Thoracic aorta (tissue), 2 donors: ENCODE measurements at places on chromosomes 7 and 10.

DNA sequence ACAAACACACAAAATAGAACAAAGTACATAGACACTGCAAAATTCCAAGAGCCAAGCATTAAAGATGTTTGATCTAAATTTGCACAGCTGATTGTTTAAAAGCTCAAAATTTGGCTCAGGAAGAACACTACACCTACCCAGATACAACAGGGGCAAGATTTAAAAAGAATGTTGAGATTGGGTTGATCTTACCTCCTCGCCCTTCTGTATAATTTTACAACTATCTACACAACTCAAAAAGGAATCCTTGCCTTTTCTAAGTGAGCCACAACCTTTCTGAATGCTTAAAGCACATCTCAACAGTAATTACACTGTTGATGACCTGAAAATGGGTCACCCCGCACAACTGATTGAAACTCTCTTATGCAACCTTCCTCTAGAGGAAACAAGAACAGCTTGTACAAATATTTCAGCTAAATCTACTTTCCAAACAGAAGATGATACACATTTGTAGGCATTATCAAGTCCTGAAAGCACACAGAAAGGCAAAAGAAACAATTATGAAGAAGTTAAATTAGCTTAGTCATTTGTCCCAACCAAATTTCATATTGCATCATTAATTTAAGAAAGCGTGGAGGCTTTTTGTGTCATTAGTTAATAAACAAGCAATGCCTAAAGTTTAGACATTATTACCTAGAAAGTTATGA, 75.5 kb downstream of the UBE2H start:
- DNase-seq = no peak

DNA sequence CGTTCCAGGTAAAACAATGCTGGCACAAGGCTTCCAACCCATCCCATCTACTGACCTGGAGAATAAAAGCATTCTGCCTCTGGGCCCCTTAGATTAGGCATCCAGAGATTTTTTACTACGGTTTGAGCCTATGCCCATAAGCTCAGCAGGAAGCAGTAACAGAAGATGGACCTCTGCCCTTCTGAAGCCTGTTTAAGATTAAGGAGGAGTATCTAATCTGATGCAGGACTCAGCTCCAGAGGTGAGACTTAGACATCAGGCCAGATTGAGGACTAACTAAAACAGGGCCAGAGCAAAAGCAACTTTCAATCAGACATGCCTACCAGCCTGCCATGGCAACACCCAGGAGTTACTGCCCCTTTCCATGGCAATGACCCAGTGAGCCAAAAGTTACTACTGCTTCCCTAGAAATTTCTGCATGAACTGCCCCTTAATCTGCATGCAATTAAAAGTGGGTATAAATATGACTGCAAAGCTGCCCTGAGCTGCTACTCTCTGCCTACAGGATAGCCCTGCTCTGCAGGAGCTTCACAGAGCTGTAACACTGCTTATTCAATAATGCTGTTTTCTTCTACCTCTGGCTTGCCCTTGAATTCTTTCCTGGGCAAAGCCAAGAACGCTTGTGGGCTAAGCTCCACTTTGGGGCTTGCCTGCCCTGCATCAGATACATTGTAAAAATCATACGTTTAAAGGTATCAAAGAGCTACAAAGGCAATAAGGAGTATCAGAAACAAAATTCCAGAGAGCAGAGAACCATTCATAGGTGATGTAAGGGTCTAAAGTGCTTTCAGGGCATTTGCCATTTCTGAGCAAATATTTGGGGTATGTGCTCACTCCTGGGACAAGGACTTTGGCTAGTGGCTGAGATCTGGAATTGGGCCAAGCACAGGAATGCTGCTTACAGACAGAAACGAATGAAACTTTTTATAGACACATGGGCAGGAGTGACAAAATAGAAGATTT, 25.0 kb upstream of the CNNM1 start:
- DNase-seq = no peak

- DNase-seq = no peak
Measured at GRCh38 chr7:108541478-108541877, 15.5 kb upstream of the PNPLA8 start.

DNA sequence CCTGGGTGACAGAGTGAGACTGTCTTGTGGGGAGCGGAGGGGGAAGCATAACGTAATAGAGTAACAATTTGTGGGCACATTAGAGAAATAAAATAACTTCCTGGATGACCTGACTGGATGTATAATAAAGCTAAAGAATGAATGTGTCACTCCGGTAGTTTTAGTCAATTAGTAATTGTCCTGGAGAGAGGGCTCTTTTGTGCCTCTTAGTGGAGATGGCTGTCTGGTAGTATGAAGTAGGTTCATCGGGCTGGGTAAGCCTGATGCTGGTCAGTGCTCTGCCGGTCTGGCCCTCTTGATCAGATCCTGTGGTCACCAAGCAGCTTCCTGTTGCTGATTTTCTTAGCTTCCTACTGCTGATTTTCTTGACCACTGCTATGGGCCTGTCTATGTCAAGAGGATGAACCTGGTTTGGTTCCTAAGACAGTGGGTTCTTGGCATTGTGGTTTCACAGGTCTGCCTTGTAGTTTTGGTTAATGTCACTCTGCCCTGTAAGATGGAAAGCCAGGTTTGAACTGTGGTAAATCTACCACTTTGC, 34.1 kb downstream of the ZRANB1 start:
- DNase-seq = no peak

DNA sequence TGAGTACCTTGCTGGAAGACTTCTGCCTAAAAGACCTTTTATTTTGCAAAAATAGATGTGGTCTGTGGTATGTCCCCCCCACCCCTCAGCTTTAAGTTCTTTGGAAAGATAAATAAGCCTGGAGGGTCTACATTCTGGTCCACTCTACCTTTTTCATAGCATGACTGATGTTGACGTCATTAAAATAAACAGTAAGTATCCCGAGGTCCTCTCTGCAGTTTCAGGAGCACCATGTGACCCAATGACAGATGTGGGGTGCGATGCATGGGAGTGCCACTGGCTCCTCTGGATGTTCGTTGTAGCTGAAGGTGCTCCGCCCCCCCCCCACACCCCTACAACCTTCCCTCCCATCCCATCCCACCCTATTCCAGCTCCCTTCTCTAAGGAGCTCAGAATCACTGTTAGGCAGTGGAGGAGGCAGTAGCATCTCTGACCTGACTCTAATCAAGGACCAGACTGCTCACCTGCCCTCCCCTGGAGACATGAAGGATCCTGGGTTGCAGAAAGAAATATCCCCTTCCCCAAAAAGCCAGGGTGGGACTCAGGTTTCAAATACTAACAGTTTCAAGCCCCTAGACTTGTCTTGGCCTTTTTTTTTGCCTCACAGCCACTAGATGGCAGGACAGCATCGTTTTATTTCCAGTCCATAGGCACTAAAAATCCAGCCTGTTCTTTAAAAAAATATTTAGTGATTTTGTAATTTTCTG, 25.1 kb downstream of the CASP7 start:
- no peak for DNase-seq

- no peak for DNase-seq
Measured at GRCh38 chr10:95208702-95209391, 14.8 kb downstream of the ACSM6 start.

DNA sequence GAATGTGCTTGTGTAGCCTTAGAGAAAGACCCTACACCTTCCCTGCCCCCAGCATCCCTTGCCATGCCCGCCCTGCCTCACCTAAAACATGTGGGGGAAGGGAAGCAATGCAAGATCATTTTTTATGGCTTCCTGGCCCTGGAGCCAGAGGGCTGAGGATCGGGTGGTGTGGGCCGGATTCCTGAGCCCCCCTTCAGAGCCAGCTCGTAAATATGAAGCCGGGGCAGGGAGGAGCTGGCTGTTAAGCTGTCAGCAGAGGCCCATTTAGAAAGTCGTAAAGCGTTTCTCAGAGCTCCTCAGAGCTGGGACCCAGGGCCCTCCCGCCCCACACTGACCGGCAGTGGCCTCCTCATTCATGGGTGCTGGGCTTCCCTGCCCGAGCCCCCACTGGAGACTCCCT, 23.9 kb downstream of the UNC5B start:
- no peak for DNase-seq

GRCh38 chr7:45138433-45139267, 18.9 kb upstream of the RAMP3 start:
- DNase-seq = no peak

- no peak for DNase-seq
Measured at GRCh38 chr10:76282061-76283025, 850.9 kb downstream of the LRMDA start.

- DNase-seq = no peak
Measured at GRCh38 chr7:43117095-43117494, 4.6 kb downstream of the HECW1 start.

GRCh38 chr7:91050677-91051076, 213.6 kb upstream of the FZD1 start:
- no peak for DNase-seq

GRCh38 chr10:118977835-118978234, 51.7 kb upstream of the NANOS1 start:
- DNase-seq = no peak

DNA sequence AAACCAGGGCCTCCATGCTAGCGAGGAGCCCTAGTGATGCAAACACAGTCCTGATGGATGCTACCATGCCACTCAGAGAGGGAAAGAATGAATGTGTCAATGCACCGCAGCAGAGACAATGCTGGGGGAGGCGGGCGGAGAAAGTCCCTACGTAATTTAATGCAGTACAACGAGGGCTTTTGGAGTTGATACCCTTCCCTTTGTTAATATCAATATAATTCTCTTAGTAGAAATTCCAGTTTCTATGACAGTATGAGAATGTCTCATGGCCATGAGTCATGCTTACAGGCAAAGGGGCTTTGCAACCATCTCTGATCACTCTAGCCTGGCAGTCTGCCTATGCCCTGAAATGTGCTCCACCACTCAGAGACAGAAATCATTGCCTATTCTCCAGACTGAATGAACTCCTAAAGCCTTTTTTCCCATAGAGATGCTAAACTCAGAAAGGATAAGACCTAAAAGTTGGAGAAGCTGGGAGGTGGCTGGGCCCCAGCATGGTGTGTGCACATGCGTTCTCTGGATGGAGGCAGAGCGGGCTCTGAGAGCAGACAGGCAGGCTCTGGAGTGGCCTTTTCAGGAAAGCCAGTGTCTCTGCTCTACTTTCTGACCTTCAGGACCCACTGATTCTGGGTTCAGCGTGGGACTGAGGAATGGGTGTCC, 20.3 kb upstream of the GIMAP2 start:
- no peak for DNase-seq

GRCh38 chr10:8403711-8404371, 349.4 kb downstream of the GATA3 start:
- no peak for DNase-seq

DNA sequence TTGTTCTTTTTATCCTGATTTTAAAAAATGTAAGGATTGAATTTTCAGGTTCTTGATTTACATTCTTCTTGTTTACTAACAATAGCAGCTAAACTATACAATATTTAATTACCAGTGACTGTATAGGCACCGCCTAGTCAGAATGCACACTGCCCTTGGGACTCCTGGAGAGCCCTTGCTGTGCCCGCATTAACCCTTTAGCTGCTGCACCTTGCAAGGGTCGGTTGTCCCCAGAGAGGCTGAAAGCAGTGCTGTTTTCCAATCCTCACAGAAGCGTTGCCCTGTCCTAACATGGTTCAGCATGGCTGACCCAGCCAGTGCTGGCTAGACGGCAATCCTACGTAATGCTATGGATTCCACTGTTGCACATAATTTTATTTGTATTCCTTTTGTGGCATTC, 102.6 kb downstream of the HECW1 start:
- DNase-seq = no peak

- DNase-seq = no peak
Measured at GRCh38 chr10:29499993-29500537, 134.7 kb downstream of the SVIL start.

DNA sequence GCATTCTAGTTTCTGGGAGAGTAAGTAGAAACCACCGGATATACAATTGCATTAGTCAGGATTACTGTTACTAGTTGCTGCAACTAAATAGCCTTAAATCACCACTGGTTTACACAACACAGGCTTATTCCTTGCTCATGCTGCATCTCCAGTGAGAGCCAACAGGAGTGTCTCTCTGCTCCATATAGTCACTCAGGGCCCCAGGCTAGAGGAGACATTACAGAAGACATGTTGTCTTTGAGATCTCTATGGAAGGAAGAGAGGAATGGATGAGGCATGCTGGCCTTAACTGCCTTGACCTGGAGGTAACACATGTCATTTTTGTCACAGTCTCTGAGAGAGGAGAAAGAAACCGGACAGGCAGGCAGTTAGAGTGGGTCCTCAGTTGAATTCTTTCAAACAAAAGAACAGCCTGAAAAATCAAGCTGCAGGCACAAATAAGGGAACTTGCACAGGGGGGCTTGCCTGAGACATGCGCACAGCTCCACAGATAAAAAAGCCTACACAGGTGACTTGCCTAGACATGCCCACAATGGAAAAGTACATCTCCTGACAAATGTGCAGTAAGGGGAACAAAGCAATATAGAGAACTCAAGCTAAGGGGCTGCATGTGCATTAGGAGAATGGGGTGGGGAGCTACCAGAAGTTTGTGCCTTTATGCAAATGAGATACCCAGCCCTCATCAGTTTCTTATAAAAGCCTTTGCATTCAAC, 348.0 kb downstream of the TYW1 start:
- no peak for DNase-seq

- DNase-seq = no peak
Measured at GRCh38 chr7:15820319-15820718, 133.8 kb upstream of the MEOX2 start.

- no peak for DNase-seq
Measured at GRCh38 chr10:51076299-51076841, 2.1 kb downstream of the PRKG1 start.

- DNase-seq = no peak
Measured at GRCh38 chr10:80581469-80581835, 43.8 kb downstream of the SH2D4B start.

DNA sequence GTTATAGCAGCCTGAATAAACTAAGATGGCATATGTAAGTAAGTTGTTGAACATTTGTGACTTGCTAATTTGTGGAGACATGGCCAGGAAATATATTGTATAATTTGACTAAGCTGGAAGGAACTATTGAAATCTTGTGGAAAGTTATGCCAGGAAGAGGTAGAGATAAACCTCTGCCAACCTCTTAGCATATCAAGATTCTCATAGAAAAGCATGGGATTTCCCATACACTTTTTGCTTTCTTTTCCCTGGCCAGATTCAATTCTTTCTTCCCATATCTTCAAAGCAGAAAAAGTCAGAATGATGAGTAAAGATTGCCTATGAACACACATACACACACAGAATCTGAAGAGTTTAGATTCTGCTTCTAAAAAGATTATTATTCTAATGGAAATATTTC, 216.2 kb downstream of the SEMA3D start:
- no peak for DNase-seq

DNA sequence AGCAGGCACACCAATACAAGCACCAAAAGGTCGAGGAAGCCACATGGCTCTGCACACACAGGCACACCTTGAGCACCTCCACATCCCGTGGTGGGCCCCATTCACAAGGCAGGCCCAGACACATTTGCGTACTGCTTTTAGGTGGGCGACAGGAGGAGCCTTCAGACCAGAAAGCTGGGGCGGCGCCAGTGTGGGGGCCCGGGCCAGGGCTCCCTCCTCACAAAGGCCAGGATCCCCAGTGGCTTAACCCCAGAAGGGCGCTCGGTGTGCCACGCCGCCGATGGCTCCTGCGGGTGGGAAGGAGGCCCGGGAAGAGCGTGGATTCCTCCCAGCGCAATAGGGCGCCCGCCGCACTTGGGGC, 2.8 kb upstream of the SMARCD3 start:
- no peak for DNase-seq

GRCh38 chr7:27111042-27111750, 8.7 kb upstream of the HOXA2 start:
- no peak for DNase-seq
